ENCODE measurements at places on chromosomes 13 and 19.

DNA sequence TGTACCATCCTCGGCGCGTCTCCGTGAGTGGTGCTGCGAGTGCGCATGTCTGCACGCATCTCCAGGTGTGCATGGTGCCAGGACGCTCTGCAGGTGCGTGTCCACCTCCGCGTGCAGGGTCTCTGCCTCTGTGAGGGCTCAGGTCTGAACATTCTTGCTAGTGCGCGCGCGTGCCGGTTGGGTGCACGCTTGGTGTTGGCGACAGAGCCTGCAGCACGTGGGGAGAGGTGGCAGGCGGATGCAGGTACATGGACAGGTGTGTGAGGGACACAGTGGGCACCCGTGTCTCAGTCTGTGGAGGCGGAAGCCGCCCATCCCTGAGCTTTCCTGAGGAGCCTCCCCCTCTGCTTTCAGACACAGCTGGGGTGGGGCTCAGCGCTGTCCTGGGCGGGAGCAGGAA is 4.9 kb upstream of the OR10H2 start:
- H3K36me3 ChIP-seq = no peaks in the 10 kb centered on the region
- no peak for DNase-seq
- no peak overlapping the region for H3K4me3 ChIP-seq
- H3K27ac ChIP-seq = no peak overlapping the region

- H3K36me3 ChIP-seq = no peaks in the 10 kb centered on the region
- H3K27ac ChIP-seq = no peak overlapping the region
- DNase-seq = no peak
- no peak overlapping the region for H3K4me3 ChIP-seq
- peaks cover 4% of the 10 kb centered on the region for H3K4me1 ChIP-seq
Observed at GRCh38 chr13:75174481-75174880, 307.5 kb downstream of the TBC1D4 start.

- H3K27me3 ChIP-seq = no peaks in the 10 kb centered on the region
- H3K4me1 ChIP-seq = peaks cover 2% of the 10 kb centered on the region
- no peak overlapping the region for H3K4me3 ChIP-seq
- no peak for DNase-seq
- H3K27ac ChIP-seq = no peak overlapping the region
Observed at GRCh38 chr19:56603829-56604228, 8.7 kb downstream of the ZNF71 start.

- DNase-seq = no peak
- H3K36me3 ChIP-seq = peaks cover 12% of the 10 kb centered on the region
- H3K4me1 ChIP-seq = peaks cover 32% of the 10 kb centered on the region
- peak overlapping the region; percentile 96 for H3K27ac ChIP-seq
Observed at GRCh38 chr19:1873524-1874473, 10.4 kb upstream of the KLF16 start.

GRCh38 chr13:98533912-98534311 is 43.0 kb downstream of the STK24 start:
- H3K27ac ChIP-seq = no peak overlapping the region
- H3K36me3 ChIP-seq = peaks cover 13% of the 10 kb centered on the region
- no peak overlapping the region for H3K4me3 ChIP-seq
- peaks cover 92% of the 10 kb centered on the region for H3K4me1 ChIP-seq
- DNase-seq = no peak

Measured in activated naive CD4-positive, alpha-beta T cell treated with anti-CD3 and anti-CD28 coated beads for 36 hours (primary cell).